Activated CD4-positive, CD25-positive, alpha-beta regulatory T cell treated with anti-CD3 and anti-CD28 coated beads, Interleukin-2, amount 50 U/mL, for 72 hours (primary cell): ENCODE measurements at places on chromosomes 7 and 10.

- no peak for DNase-seq
These were observed 13.1 kb downstream of the UNC5B start for GRCh38 chr10:71225291-71226058.

GRCh38 chr7:96992192-96993005, 13.0 kb upstream of the DLX6 start:
- DNase-seq = no peak

- DNase-seq = no peak
These were observed 26.0 kb downstream of the LARP4B start for GRCh38 chr10:905503-905902.

GRCh38 chr10:32239769-32240168, 107.2 kb downstream of the EPC1 start:
- DNase-seq = no peak

GRCh38 chr10:68871105-68871711, 29.9 kb upstream of the DDX50 start:
- DNase-seq = no peak

GRCh38 chr10:33817605-33818004, 483.1 kb upstream of the NRP1 start:
- no peak for DNase-seq
